ENCODE measurements at places on chromosomes 12 and 14.

- no peak for DNase-seq
These were observed 8.5 kb downstream of the IRAK3 start for GRCh38 chr12:66197495-66197921.

- peak; percentile 85 for DNase-seq
These were observed at the start of gene ANKLE2 for GRCh38 chr12:132761032-132761920. Gene ANKLE2, minus strand, starts transcription at chr12:132761832. Its CDS starts 34 bp downstream, at chr12:132761798.

DNA sequence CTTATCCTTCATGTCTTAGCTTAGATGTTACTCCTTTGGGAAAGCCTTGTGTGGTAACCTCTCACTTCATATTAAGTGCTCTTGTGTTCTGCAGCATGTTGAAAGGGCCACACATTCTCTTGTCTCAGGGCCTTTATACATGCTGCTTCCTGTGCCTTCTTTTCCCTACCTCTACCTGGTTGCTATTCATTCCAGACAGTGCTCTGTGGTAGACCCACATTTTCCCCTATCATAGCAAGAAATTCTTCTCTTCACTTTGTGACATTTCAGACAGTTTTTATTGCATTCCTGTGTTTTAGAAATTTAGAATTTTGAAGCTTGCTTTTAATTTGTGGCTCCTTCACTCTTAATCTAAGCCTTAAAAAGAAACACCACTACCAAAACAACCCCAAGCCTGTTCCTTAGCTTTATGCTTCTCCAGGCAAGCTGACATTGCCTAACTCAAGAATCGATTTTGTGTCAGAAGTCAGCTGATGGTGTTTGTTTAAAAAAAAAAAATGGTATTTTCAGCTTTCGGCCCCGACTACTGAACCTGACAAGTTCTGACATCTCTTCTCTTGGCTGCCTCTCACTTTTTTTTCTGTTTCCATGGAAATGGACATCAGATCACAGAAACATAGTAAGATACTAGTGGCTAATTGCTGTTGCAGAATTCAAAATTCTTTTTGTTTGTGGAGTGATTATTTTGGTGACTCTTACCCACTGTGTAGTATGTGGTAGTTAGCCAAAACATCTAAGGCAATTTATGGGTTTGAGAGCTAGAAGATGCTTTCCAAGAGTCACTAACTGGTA, 156.3 kb downstream of the NUBPL start:
- DNase-seq, result no peak

DNA sequence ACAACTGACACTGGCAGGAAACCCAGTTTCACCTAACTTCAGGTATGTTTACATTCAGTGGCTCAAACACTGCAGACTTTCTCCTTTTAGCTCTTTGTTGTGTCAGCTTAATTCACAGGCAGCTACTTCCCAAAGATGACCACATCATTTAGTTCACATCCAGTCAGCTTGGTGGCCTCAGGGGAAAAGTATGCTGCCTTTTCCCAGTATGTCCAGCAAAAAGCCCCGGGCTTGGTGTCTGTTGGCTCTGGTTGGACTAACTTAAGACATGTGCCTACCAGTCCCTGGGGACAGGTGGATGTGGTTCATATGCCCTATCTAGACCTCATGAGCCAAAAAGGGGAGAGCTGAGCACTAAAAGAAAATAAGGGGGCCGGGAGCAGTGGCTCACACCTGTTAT, 56.4 kb downstream of the GOLGA5 start:
- DNase-seq, result no peak

- DNase-seq, result no peak
These were observed 4.0 kb upstream of the LIMA1 start for GRCh38 chr12:50287271-50287670.

DNA sequence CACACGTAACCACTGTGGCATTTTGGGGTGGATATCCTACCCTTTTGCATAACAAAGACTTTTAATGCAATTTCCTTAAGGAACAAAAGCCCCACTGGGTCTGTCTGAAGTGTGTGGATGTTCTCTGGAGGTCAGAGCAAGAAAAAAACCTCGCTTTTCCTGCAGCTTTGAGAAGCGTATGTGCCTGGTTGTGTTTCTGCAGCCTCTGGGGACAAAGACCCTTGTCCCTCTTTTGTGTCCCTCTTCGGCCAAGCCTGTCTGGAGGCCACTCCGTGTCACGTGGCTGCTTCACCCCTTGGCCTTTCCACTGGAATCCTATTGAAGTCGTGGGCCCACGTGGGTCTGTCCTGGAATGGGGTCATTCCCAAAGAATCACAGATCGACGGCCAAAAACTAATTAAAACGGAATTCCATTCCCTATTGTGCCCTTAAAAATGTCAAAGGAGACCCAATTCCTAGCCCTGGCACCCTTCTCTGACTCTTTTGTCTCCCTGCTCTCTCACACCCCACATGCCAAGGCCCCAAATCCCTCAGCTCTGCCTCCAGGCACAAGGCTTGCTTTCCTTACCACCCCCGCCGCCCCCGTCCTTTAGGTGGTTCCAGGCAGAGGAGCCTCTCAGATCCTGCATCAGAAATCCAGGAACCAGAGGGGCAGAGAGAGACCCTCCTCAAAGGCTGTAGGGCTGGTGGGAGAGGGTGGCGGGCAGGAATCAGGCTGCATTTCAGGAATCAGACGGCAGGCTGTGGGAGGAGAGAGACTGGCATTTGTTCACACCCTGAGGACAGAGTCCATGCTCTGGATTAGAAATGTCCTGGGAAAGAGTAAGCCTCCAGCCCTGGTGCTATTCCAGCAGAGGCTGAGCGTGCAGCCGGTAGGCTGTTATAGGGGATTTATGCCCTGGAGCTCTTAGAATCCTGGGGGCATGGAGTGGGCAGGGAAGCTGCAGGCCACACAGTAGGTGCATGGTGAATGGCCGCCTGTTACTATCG, 12.6 kb upstream of the CYP46A1 start:
- no peak for DNase-seq

DNA sequence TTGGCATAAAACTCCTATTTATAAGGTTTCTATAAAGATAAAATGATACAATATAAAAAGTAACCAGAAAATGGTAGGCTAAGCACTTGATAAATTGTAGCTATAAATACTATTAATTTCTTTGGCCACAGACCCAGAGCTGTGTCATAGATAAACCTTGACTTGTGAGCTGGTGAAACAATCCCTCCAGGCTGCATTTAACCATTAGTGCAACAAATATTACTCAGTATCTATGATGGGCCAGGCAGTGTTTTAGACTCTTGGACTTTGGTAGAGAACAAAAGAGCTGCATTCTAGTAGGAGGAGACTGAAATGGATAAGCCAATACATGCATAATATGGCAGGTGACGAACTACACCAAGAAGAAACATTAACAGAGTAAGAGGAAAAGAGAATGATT, 178.1 kb downstream of the BTG1 start:
- DNase-seq, result no peak

DNA sequence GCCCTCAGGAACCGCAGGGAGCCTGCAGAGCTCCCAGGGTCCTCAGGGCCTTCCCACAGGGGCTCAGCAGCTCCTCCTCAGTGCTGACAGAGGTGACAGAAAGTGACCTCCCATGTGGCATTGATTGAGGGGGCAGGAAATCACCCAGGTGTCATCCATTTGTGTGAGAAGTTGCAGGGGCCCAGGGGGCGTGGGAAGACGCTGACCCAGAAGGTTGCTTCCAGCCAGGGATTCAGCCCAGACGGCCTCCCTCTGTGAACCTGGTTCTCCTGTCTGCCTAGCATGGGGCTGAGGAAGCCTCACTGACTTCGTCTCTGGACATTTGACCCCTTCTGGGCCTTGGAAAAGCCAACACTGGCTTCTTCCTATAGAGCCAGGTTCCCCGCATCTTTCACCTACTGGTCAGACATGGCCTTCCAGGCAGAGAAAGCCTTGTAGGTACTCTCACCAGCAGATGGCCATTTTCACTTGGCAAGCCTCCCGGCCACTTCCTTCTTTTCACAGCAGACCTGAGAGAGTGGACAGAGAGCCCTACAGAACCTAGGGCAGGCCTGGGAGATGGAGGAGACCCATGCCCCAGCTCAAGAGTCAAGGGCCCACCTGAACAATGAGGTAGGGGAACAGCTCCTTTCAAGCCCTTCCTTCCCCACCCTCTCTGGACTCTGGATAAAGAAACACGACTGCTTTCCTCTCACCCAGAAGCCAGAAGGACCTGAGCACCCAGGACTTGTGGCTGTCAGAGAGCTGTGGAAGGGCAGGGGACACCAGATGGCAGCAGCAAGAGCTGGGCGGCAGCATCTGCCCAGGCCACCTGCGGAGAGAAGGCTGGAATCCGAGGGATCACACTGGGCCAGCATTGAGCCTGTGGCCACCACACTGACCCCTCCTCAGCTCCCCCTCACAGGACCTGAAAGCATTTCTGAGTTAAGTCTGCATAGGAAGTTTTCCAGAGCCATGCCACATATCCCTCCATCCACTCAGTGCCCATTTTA, 377.8 kb downstream of the DPF3 start:
- DNase-seq, result no peak
